ENCODE measurements at places on chromosomes 3 and 15.

GRCh38 chr3:78969483-78969882 lies 798.3 kb downstream of the ROBO1 start:
- DNase-seq = no peak

- no peak for DNase-seq
Measured at GRCh38 chr3:97927704-97928103, 44.5 kb downstream of the RIOX2 start.

- DNase-seq = no peak
Measured at GRCh38 chr3:189588475-189589178, 42.6 kb upstream of the TP63 start.

DNA sequence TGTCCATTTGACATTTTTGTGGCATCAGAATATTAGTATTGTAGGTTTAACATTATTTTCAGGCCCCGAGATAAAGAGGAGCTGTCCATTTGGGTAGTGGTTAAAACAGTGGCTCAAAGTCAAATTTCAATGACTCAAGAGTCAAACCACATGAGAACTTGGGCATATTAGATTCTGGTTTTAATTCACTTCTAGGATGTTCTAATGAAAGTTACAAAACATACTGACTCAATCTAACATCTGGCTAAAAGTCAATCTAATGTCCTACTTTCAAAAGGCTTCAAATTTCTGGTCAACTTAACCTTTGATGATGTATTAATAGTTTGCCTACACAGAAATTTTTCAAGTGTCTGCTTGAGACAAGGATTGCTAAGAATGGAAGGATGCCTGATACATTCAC lies 112.4 kb downstream of the ABI3BP start:
- no peak for DNase-seq

- DNase-seq = no peak
Measured at GRCh38 chr3:48601622-48601994, 6.5 kb upstream of the COL7A1 start.

GRCh38 chr3:14297784-14298236 lies 104.6 kb upstream of the SLC6A6 start:
- DNase-seq = no peak

DNA sequence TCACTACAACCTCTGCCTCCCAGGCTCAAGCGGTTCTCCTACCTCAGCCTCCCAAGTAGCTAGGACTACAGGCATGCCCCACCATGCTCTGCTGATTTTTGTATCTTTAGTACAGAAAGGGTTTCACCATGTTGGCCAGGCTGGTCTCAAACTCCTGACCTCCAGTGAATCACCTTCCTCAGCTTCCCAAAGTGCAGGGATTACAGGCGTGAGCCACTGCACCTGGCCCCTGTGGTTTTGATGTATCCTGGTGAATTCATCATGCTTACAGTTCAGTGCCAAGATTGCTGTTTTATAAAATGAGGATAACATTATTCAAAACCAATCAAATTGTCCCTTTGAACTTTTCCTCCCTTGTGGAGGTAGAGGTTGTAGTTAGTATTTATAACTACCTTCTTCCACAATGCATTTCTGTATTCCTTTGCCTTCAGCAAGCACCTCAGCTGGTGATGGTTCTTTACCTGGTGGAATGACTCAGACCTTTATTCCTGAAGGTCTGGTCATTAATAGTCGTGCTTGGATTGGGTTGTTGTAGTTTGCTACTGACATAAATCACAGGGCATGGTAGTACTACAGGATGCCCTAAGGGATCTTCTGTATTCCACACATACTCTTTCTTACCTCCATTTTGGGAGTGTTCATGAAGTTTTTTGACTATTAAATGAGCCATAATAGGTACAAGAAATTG lies 76.9 kb downstream of the UBP1 start:
- no peak for DNase-seq

- DNase-seq = no peak
Measured at GRCh38 chr3:194082743-194083636, 53.0 kb upstream of the HES1 start.

DNA sequence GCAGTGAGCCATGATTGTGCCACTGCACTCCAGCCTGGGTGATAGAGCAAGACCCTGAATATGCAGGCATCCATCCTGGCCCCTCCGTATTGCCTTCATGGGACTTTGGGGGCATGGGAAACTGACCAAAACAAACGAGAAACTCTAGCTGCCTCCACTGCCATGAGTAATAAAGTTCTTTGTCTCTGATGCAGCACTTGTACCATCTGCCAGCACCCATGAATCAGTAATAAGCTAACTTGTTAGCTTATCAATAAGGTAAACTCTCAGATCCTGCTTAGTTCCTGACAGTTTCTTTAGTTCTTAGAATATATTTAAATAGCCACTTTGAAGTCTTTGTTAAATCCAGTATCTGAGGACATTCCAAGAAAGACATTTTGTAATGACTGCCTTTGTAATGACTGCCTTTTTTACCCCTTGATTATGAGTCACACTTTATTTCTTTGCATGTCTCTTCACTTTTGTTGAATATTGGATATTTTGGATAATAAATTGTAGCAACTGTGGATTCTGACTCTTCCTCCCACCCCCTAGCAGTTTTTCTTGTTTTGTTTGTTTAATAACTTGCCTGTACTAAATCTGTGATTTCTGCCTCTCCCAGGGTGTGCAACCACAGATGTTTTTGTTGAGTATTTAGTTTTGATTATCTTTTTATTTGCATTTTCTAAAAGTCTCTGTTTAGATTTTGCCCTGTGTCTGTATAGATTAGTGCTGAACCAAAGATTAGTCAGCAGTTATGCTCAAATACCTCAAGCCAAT lies 136.9 kb downstream of the HCN4 start:
- no peak for DNase-seq

DNA sequence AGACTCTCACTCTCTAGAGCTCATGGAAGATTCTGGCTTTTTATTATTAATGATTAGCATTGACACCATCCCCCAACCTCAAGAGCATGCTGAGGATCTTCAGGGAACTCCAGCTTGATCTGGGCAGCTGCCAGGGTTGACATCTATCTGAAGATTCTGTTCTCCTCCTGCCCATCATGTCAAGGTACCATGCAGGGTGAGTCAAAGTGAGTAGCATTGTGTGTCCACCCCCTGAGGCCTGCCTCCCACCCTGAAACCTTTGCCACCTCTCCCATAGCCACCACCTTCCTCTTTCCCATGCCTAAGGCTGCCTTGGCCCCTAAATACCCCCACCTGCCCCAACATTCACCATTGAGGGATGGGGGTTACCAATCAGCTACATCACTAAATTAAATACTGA lies 70.1 kb upstream of the SLCO3A1 start:
- DNase-seq = no peak

DNA sequence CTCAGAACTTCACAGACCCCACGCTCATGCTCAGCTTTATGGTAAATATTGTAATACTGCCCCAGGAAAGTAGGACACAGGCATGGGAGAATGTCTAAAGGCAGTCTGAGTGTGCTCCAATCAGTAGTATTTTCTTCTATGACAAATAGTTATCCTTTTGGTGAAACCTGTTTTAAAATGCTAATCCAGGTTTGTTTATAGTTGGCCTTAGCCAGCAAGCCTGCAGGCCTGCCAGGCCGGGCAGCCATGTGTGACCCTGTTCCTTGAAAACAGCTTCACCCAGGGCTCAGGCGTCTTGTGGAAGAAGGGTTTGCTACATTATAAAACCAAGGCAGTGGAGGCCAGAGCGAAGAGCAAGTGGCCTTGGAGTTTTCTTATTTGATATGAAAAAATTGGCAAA lies 104.7 kb downstream of the SEMA6D start:
- no peak for DNase-seq

- no peak for DNase-seq
Measured at GRCh38 chr15:67674983-67675382, 132.5 kb downstream of the MAP2K5 start.

DNA sequence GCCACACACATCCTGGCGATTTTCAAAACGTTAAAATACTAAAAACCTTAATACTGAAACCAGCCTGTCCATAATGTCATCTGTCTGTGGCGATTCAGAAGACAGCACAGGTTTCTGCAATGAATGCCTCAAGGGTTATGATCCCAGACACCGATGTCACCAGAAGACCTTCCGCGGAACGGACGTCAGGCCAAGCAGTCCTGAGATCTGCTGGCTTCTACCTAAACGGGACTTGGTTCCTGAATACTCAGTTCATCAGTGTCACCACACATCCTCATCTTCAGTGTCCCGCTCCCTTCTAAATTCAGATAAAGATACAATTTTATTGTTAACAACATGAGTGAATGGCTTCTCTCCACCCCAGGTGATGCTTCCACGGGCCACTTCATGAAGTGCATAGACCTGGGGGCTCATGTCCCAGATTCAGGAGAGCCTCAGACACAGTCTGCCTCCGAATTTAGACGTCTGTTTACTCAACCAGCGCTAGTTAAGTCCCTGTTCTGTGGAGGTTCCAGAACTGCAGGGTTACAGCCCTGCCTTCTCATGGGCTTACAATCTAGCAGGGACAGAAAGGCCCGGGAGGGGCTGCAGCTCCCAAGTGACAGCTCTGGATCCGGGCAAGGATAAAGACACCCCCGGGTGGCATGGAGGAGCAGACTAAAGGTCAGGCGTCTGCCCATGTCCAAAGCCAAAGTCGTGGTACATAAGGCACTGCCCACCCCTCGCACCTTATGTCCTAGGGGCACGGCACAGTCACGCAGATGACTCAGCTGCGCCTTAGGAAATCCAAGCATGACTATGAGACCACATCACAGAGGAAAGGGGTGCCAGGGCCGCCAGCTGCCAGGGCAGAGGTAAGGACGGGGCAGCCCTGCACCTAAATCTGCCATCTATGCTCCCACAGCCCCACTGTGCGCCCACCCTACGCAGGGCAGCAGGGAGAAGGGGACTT lies 75.9 kb downstream of the VGLL4 start:
- no peak for DNase-seq

DNA sequence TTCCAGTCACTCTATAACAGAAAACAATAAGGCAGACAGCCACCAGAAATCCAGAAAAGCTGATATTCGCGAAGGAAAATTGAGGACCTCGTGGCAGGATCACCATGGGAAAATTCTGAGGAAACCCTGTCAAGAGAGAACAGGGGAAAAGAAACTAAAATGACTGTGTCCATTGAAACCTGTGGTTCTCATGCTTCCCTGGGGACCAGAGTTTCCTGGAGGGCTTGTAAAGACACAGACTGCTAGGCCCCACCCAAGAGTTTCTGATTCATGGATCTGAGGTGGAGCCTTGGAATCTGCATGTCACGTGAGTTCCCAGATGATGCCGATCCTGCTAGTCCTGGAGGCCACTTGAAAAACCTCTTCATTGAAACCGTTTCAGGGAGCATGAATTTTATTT lies 420.5 kb downstream of the EPHB1 start:
- no peak for DNase-seq
